ENCODE measurements at places on chromosomes 3 and 15.

GRCh38 chr15:37873336-37873735 is 61.1 kb upstream of the TMCO5A start:
- no peak for DNase-seq

- DNase-seq: no peak
Measured at GRCh38 chr15:65087873-65088642, 11.5 kb downstream of the KBTBD13 start.

DNA sequence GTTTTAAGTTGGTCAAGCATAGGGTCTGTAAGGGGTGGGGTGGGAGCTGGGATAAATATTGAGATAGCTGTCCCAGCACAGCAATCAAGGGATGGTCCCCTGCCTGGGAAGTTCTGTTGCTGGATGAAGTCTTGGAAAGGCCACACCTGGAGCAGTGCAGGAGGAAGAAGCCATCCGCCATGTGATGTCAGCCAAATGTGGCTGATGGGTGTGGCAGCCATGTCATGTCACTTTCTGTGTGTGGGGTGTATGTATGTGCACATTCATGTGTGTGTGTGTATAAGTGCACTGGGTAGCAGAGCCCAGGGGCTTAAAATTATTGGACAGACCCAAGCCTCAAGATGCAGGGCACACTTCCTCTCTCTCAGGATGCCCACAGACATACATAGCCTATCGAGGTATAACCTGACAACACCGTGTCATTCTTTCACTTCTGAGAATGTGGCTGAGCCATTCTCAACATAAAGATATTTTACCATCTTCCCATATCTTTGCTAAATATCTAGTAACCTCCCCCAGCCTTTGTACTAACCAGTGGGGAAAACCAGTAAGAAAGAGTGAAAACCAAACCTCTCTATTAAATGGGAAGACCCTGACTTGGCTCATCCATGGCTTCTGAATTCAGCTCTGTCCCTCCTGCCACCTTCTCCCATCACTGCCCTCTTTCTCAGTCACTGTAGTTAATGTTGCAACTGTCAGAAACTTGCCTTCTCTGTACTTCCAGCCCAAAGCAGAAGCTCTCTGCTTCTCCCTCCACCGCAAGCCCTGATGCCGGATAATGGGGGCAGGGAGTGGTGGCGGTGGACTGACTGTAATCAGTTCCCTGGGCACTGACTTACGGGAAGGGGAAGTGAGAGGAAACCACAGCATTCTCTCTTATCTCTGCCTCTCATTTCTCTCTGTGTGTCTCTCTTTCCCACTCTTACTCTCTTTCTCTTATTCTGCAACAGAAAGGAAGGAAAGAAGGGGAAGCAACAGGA is 11.2 kb downstream of the TNFSF10 start:
- DNase-seq: no peak

- no peak for DNase-seq
Measured at GRCh38 chr3:111496894-111497559, 45.0 kb upstream of the CD96 start.

DNA sequence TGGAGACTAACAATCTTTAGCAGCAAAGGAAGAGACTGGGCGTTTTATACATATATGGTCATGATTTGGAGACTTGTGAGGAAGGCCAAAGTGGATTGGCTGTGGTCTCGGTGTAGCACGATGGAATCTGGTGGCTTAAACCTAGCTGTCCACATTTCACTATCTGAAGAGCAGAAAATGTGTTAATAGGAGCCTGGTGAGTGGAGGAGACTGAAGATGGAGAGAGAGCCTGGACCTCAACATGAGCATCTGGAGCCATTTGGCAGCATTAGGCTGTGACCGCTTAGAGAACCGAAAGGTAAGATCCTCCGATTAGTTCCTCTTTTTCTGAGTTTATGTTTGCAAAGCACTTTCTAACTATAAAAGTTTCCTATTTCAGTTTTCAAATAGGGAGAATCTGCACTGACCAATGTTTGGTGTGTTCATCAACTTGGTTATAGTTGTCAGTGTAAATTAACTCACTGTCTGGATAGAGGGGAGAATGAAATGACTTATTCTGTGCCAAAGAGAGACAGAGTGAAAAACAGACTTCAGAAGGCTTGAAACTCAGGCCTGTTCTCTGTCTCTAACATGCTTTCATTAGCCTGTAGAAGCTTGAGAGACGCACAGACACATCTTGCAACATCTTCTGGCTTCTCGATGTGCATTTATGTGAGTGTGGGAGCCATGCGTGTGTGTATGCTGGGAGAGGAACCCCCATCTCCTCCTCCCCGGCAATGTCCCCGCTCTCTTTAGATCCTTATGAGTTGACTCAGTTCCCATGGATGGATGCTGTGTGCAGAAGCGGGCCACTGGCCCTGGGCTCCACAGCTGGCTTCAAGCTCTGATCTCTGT is 244.7 kb upstream of the TBL1XR1 start:
- no peak for DNase-seq

GRCh38 chr15:77143616-77144015 is 72.7 kb upstream of the TSPAN3 start:
- DNase-seq: no peak

GRCh38 chr15:35254062-35254461 is 169.0 kb upstream of the NANOGP8 start:
- DNase-seq: no peak

- no peak for DNase-seq
Measured at GRCh38 chr15:41983221-41983620, 10.9 kb upstream of the EHD4 start.

GRCh38 chr3:4138786-4139431 is 164.3 kb upstream of the SETMAR start:
- DNase-seq: no peak

- no peak for DNase-seq
Measured at GRCh38 chr3:144263706-144264105, 292.1 kb downstream of the DIPK2A start.

DNA sequence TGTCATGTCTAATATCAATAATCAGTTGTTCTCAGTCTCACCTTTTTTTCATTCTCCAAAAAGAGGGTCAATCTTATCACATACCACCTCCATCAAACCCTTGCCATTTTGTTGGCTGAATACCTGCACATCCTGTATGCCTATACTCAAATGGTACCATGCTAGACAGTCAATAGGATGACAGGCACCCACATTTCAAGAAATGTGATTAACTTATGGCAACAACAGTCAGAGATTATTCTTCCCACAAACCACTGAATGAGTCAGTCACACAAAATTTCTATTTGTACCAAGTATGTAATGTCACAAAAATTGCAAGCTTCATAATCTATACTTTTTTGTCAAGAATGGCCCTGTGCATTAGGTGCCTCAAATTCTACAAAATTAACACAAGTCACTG is 5.1 kb upstream of the SLC27A2 start:
- no peak for DNase-seq

DNA sequence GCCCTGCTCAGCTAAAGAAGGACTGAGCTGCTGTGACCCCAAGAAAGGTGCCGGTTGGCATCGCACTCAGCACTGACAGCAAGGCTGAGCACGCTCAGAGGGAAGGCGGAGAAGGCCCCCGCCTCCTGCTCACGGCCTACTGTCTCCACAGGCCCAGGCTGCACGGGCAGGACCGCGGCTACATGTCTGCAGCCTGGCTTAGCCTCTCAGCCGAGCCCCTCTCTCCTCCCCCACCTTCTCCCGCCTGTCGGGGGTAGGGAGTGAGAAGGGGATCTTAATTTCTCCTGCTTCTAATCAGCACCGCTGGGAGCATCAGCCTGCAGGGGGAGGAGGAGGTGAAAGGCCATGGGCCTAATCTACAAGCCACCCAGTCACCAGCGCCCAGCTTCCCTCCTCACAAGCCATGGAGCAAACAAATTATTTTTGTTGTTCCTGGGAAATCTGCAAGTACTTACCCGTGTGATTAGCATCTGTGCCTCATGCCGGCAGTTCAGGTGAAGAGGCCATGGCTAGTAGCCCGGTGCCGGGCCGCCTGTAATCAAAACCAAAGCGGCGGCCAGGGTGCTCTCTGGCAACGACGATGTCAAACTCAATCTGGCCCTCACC is 68.1 kb downstream of the EPHB3 start:
- no peak for DNase-seq

DNA sequence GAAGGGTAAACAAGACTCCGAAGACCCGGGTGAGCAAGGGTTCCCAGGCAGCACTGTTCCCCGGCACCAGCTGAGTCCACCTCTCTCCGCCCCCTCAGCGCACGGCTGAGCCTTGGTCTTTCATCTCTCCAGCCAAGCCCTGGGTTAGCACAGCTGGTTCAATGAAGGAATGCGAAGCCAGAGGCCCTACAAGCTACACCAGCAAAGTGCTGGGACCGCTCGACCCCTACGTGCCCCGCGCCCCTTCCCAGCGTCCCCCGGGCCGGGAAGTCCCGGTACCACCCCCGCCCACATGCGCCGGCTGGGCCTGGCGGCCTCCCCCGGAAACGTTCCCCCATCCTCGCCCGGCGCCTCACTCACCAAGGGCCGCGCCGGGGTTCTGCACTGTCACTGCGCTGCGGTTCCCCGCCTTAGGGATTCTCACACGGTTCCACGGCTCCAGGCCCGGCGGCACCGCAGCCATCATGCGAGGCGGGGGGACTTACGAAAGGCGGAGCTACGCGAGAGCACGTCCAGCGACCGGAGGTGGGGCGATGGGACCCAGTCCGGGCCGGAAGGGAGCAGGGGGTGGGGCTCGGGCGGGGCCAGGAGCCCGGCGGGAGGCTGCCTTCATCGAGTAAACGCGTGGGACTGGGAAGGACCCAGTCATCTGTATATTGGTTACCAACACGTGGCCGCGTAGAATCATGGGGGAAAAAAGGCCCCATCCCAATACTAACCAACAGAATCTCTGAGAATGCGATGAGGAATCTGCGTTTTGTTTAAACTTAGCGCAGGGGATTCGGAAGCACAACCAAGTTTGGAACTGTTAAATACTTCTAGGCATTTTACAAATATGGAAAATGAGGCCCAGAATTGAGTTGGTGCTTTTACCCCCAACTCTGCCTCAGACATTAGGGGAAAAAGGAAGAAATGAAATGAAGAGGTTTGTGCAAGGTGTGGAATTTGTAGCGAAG is 28.7 kb downstream of the GTPBP8 start:
- DNase-seq: peak; percentile 76

DNA sequence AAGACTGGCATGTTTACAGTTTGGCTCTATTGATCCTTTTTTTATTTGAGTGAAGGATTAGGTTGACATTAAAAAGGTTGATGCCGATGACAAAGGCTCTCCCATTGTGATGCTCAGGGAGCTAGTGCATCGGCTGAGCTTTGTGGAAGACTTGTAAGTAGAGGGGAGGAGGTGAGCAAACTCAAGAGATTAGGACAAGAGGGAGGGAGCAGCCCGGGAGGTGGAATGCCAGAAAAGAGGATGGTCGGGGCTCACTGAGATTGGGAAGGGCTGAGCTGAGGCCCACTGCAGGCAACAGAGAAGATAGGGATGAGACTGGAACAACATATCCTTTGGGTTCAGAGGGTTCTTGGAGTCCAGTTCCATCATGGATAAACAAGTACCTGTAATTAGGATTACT is 26.5 kb upstream of the PSMD6 start:
- DNase-seq: no peak

GRCh38 chr15:90873998-90874605 is 5.7 kb downstream of the FURIN start:
- DNase-seq: no peak

GRCh38 chr3:172256101-172256734 is 192.0 kb downstream of the GHSR start:
- no peak for DNase-seq

- DNase-seq: no peak
Measured at GRCh38 chr3:32508711-32509110, 6.1 kb upstream of the CMTM6 start.

DNA sequence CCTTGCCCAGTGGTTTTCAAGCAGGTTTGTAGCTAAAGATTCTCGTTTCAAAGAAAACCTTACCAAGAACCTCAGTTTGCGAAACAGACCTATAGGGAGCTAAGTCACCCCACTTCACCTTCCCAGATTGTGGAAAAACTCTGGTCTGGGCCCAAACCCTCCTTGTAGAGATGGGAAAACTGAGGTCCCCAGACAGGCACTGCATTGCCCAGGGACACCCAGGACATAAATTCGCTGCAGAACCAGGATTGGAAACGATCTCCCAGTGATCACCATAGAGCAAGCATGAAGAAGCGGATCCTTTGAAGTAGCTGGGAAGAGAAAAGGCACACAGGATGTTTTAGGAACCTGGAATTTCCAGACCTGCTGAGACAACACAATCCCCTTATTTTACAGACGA is 85.6 kb upstream of the PIAS1 start:
- DNase-seq: no peak

GRCh38 chr3:156816091-156816793 is 9.9 kb upstream of the LEKR1 start:
- DNase-seq: peak; percentile 58

GRCh38 chr15:101765772-101766456 is 37.4 kb upstream of the OR4F6 start:
- DNase-seq: no peak

GRCh38 chr3:140995881-140996280 is 54.2 kb downstream of the SLC25A36 start:
- no peak for DNase-seq

GRCh38 chr3:179430277-179430870 is 20.9 kb downstream of the GNB4 start:
- no peak for DNase-seq

GRCh38 chr3:98596541-98597500 is 3.4 kb upstream of the CPOX start:
- DNase-seq: peak; percentile 35

GRCh38 chr15:80350941-80351610 is 53.1 kb upstream of the ARNT2 start:
- DNase-seq: no peak

GRCh38 chr15:62988701-62989100 is 53.8 kb upstream of the TPM1 start:
- DNase-seq: no peak

- no peak for DNase-seq
Measured at GRCh38 chr3:20141316-20141715, 44.7 kb downstream of the SGO1 start.

GRCh38 chr3:98577178-98577895 is 16.1 kb downstream of the CPOX start:
- DNase-seq: no peak

DNA sequence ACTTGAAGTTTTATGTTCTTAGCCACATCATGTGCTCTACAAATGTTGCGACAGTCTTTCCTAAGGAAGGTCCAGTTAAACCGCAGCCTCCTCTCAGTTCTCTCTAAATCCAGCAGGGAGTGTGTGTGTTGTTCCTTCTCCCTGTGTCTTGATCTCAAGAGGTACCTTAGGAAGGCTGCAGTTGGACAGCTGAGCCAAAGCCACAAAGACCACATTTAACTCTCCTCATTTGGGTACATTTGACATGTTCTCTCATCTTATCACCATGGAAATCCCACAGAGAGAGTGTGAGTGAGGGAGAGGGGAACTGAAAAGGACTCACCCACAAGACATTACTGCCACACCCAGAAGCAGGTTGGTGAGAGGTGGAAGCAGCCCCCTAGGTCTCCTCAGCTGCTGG is 79.5 kb downstream of the CD200R1L start:
- DNase-seq: no peak

GRCh38 chr15:32952901-32953532 is 235.2 kb downstream of the GREM1 start:
- DNase-seq: no peak

- DNase-seq: no peak
Measured at GRCh38 chr15:64035525-64035924, 10.8 kb downstream of the DAPK2 start.

Measured in SW 1271 (cell line).